Left renal pelvis (tissue), 4 donors: ENCODE measurements at places on chromosomes 16 and 17. TPM values are rescaled to one million over a fixed set of nuclear protein-coding genes. Genes with fewer than 3 reads are reported as not detected.

The KRTAP1-1 gene
- not detected for polyA plus RNA-seq

The ABCC12 gene
- polyA plus RNA-seq: 0.21 TPM

The CPD gene
- 51.1 TPM for polyA plus RNA-seq

The EVI2B gene
- 5.9 TPM for polyA plus RNA-seq

The GLG1 gene
- polyA plus RNA-seq: 171 TPM

The CDH3 gene
- polyA plus RNA-seq: 60.1 TPM

The KRTAP4-12 gene
- not detected for polyA plus RNA-seq

The SLC35B1 gene
- 62.5 TPM for polyA plus RNA-seq

The BRIP1 gene
- 8.9 TPM for polyA plus RNA-seq

The ADGRG3 gene
- 0.24 TPM for polyA plus RNA-seq

The PARN gene
- 39.3 TPM for polyA plus RNA-seq

The C16orf90 gene
- polyA plus RNA-seq: not detected
